ENCODE measurements at places on chromosomes 12 and 14.

- DNase-seq: no peak
Measured at GRCh38 chr12:24573621-24574020, 375.3 kb downstream of the BCAT1 start.

- DNase-seq: no peak
Measured at GRCh38 chr14:59565087-59565486, 11.5 kb downstream of the CCDC175 start.

DNA sequence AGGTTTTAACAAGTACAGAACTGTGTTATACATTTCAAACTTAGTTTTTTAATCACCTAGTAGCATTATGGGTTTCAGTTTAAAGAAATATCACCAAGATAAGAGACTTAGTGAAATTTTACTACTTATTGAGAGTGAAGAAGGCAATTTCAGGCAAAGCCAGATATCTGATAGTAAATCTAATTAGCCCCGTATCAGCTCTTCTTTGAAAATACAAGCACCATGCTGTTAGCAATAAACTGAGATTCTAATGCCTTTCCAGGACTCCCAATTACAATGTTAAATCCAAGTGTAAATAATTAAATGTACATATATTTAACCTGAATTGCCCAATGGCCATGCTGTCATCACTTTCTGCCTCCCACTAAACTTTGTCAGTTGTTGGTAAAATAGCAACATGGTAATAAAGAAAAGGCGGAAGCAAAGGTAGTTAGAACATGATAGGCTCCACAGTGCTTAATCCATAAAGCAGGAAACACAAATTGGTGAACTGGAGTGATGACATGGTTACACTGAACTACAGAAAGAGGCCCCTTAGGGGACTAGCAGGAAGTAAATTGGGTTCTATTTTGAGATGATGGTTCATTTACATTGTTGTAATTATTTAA is 646.1 kb downstream of the C12orf50 start:
- no peak for DNase-seq

DNA sequence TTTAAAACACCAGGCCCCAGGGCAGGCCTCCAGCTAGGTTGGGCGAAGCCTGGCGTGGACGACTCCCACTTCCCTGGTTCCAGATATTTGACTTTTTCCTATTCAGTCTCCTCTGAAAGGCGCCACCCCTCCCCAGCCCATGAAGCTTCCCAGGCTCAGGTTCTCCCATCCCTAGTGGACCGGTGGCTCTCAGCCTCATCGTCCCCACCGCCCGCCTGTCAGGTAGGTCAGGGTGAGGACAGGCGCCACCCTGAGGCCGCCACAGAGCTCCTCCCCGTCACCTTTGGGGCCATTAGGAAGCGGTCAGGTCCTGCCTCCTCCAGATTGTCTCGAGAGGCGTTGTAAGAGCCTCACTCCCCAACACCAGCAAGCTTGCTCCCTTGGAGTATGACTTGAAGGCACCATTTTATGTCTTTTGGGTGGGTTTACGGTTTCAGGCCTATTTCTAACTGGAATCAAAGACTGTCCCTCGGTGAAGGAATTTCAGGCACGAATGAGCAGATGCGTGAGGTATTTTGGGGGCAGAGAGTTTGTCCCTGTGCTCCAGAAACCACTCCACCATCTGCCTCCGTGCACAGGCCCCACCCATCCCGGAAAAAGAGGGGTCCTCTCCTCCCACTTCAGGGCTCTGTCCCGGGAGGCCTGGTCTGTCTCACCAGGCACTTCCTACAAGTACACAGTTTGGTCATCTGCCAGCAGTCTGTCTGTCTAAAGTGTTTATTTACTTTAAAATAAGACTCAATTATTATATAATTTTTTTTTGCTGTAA is 55.6 kb downstream of the TSPAN9 start:
- DNase-seq: peak; percentile 91

DNA sequence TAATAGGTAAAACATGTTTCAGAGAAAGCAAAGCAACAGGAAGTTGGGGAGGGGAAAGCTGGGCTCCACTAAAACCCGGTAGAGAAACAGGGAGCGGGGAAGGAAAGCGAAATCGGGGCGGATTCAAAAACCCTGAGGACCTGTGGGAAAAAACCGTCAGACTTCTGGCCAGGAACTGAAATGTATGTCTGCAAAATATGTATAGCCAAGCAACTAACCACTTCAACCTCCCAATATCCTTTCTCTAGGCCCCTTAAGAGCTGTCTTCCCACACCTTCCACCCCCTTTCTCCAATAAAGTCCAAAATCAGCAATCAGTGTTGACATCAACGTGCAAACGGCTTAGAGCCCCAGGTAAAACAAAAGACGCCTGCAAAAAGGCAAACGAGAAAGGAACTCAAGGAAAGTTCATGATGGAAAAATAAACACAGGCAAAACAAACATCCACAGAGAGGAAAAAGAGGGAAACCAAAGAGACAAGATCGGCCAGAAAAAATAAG is 32.8 kb downstream of the SIX1 start:
- DNase-seq: no peak

GRCh38 chr14:38623661-38624060 is 367.8 kb upstream of the CLEC14A start:
- DNase-seq: no peak

DNA sequence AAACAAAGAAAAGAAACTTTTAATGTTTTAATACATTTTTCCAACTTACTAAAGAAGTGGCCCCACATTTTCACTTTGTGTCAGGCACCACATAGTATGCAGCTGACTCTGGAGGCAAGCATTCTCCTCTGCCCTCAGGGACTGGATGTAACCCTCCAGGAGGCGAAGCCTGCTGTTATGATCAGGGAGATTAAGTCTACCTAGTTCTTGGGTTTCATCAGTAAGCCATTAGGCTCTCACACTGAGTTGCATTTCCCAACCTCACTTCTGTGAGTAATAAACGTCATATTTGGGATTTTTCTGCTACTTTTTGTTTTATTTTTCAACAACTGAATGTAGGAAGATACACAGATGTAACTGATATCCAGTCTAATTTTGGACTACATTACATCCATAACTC is 101.2 kb upstream of the LRFN5 start:
- no peak for DNase-seq

DNA sequence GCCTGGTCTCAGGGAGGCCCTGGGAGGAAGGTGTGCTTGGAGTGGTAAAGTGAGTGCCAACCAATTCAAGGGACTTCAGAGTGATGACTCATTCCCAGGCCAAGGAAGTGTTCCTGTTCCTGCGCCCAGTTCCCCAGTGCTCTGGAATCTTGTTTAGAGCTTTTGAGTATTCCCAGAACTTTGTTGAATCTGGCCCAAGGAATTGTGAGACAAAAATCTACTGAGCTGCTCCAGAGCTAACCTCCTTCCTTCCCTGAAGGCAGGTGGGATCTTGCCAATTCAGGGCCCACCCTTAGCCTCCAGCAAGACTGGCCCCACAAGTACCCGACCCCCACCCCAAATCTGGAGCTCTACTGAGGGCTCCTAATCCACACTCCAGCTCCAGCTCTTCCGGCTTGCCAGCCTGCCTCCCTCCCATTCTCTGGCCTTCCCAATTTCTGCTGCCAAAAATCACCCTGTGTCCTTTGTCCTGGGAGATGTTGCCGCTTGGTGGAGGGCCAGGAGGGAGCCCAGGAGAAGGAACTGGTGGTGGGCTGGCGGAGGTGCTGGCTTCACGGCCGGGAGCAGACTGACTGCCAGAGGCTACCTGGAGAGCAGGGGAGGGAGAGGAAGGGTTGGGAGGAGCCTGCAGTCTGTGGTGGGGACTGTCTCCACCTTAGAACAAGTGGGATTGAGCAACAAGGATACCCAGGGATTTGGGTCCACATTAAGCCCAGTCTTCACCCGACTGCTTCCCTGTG is 2.0 kb upstream of the ATN1 start:
- DNase-seq: peak; percentile 95

DNA sequence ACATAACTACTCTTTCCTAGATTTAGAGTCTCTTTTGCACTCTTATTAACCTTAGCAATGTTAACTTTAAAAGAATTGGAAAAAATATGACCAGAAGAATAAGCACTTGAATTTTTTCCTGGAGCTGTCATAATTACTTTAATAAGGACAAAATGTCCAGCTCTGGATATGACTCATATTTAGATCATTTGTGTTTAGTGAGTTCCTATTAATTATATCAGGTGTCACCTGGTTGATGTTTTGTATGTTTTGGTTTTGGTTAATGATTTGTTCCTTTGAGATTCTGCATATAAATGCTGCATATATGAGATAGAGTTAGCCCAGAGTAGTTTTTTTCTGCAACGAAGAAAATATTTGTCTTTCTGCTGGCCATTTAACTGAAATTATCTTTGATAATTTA is 5.1 kb downstream of the CLECL1 start:
- no peak for DNase-seq

GRCh38 chr14:103517174-103517566 is 5.5 kb downstream of the CKB start:
- DNase-seq: peak; percentile 36

- DNase-seq: no peak
Measured at GRCh38 chr12:8644345-8645248, 18.0 kb downstream of the MFAP5 start.

GRCh38 chr12:100445081-100445481 is 28.6 kb upstream of the NR1H4 start:
- DNase-seq: peak; percentile 53

GRCh38 chr14:67736771-67737170 is 35.1 kb downstream of the RDH12 start:
- no peak for DNase-seq

DNA sequence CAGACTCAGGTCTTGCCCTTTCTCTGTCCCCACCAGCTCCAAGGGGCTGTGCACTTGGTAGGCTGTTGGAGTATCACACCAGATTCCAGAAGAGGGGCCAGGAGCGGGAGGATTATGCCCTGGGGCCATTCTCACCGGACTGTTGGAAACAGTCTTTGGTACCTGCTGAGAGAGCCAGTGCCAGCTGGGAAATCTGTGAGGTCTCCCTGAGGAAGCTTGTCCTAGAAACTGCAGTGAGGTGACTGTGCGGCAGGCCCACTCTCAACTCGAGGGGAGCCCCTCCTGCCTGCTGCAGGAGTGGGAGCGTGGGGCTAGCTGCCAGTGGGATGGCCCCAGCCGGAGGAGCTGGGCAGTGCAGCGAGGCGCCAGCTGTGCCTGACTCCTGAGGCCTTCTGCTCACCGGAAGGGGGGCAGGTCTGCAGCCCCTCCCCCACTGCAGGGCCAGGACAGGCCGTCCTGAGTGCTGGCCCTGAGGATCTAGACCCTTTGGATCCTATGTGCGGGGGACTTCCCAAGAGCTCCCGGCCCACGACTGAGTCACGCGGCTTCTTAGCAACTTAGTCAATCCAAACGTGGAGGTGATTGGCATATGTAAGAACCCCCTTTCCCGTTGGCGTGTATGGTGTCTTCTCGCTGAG is 295.2 kb downstream of the CACNA1C start:
- DNase-seq: no peak

- DNase-seq: peak; percentile 44
Measured at GRCh38 chr14:37591311-37591940, 3.6 kb downstream of the FOXA1 start.

DNA sequence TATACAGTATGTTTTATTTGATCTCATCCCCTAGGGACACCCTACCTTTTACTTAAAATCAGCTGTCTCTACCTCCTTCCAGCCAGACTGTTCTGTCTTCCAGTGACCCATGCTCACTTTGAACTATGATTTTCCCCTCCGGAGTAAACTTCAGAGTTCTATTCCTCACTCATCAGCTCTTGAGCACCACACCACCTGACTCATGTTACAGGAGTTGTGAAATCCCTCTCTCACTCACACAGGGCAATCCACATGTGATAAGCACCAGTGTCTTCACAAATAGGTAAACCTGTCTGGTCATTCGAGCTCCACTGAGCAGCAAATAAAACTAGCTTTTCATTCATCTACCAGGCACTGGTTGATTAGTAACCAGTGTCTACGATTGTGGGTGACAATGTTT is 177.3 kb upstream of the BMP4 start:
- no peak for DNase-seq

- no peak for DNase-seq
Measured at GRCh38 chr12:71999795-72000194, 61.1 kb downstream of the TPH2 start.

GRCh38 chr14:33504246-33505099 is 446.4 kb downstream of the EGLN3 start:
- DNase-seq: no peak

DNA sequence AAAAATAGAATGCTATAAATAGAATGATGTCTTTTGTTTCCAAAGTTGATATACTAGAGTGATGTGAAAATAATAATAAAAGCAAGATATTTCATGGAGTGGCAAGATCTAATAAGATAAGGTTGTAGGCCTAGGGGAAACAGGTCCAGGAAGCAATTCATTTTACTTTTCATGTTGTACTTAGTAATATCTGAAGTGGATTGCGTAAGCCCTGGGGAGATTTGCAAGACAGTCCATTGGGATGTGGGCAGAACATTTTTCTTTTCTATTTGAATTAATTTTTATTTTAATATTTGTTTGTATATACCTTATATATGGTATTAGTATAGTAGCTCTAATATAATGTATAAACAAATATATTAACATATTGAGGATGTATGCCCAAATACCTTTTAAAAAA is 7.5 kb downstream of the NUBPL start:
- no peak for DNase-seq

GRCh38 chr14:35808076-35808637 is 938 bp downstream of the RALGAPA1 start:
- DNase-seq: peak; percentile 68

DNA sequence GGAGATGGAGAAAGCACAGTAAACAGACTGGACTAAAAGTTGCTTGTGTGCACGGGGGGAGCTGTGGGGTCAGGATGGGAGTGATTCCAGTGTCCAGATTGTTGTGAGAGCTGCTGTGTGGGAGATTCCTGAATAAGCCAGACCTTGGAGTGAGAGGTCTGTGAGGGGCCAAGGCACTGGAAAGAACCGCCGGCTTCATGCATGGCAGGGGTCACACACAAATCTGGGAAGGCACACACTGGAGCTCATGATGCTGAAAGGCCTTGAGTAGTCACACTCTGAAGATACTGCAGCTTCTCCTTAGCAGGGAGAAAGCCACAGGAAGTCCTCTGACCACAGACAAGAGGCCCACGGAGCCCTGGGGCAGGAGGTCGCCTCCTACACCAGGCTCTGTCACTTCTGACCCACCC is 23.1 kb downstream of the ADCY6 start:
- DNase-seq: peak; percentile 54

DNA sequence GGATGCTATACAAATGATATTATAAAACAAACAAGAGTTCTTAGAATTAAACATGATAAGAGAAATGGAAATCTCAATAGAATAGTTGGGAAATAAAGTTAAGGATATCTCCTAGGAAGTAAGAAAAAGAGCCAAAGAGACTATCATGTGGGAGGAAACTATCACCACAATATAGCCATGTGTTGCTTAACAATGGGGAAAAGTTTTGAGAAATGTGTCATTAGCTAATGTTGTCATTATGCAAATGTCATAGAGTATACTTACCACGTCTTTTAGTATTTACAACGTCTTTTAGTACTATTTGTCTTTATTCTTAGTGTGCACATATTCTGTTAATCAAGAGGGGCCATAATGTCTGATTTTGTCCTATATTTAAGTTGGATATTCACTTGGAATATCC is 58.7 kb downstream of the ZNF641 start:
- DNase-seq: no peak

Data from osteoblast (primary cell).